ENCODE measurements at places on chromosomes 12 and 14.

GRCh38 chr12:6962285-6963015 is 8.0 kb downstream of the PHB2 start:
- DNase-seq, result peak; percentile 13

DNA sequence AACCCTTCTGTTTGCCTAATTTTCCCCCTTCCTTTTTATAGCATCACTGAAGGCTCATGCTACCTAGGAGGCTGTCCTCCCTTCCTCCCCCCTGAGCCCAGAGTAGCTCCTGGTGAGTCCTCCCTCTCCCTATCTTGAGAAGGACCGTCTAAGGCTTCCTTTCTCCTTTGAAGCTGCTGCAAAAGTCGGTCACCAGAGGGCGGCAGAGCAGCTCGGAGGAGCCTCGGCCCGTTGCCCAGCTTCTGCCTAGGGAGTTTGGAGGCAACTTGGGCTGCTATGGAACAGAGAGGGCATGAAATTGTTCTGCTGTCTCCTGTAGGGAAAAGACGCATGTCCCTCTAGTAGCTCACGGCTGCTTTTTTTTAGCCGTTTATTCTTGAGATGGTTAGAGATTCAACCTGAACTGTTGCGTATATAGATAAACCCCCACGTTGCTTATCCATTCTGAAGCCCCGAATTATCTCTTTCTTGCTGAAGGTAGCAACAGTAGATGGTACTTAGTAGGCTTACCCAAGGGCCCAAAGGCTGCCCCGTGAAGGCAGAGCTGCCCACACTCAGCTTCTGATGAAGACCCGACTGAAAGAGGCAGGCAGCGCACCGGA is 5.7 kb downstream of the WNT5B start:
- DNase-seq, result peak; percentile 85

GRCh38 chr14:74501135-74501614 is 7.6 kb downstream of the ISCA2 start:
- peak; percentile 62 for DNase-seq

- no peak for DNase-seq
These were observed 2.7 kb downstream of the GALNT9 start for GRCh38 chr12:132326646-132327045.

DNA sequence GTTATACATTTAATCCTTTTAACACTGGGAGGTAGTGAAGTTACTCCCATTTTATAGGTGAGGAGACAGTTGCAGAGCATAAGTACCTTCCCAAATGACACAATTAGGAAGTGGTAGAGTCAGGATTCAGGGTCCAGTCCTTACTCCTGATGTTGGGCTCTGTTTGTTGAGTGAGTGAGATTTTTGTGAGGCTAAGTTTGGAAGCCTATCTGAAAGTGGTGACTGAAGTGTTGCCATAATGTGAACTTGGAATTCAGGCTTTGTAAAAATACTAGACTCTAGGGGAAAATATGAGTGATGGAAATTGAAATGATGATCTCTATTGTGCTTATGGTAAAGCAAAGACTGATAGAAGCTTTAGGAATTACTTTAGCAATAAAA is 2.2 kb downstream of the NUDT4 start:
- DNase-seq, result no peak

Data from left ventricle myocardium inferior (tissue), 1 donor.